ENCODE measurements at places on chromosomes 5 and 9. TPM values are rescaled to one million over a fixed set of nuclear protein-coding genes. Genes with fewer than 3 reads are reported as not detected.

GRCh38 chr5:175655411-175655810 lies 2.5 kb upstream of the HRH2 start:
- DNase-seq = no peak

DNA sequence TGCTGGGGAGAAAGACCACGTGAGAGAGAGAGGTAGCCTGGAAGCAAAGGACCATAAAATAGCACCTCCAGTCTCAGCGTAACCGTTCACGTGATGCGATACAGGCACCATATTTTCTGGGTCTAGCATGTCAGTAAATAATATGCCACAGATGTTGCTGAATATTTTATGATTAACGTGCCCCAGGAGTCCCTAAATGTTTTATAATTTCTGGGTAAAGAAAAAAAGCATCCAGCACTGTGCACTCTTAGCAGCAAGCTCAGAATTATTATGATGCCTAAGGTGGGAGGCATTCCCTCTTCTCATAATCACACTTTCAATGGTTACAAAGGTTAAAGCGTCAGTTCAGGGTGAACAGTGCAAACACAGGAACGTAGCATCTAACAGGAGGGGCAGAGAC lies 121.8 kb downstream of the CAVIN4 start:
- DNase-seq = no peak

DNA sequence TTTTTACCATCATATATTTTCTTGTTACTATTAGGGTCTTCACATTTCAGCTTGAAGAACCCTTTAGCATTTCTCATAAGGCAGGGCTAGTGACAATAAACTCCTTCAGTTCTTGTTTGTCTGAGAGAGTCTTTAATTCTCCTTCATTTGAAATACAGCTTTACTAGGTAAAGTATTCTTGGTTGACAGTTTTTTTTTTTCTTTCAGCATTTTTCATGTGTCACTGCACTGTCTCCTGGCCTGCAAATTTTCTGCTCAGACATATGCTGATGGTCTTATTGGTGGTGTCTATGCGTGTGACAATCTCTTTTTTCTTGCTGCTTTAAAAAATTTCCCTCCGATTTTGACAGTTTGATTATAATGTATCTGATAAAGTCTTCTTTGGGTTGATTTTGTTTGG lies 399.9 kb downstream of the SH3GL2 start:
- DNase-seq = no peak

DNA sequence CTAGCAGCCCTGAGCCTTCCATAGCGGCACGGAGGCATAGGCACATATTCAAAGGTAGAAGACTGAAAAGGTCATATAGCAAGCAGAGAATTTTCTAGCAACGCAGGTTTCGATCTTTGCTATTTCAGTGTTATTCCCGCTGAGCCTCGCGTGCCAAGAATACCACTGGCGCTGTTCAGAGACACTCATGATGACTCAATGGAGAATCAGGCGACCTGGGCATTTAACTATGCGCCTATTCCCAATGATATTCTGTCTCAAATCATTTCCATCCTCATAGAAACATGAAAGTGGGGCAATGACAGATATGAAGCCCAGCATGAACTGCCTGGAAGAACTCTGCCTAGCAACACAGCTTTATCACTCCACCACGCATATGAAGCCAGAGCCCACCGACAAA lies 59.9 kb downstream of the EFNA5 start:
- no peak for DNase-seq

The PCDHAC2 gene
- total RNA-seq = 16.8 TPM

GRCh38 chr9:137382444-137383080 lies 40.4 kb downstream of the EXD3 start:
- DNase-seq = no peak

- no peak for DNase-seq
These were observed 4.3 kb downstream of the CNOT8 start for GRCh38 chr5:154862766-154863165.

All from bronchial epithelial cell (primary cell).